ENCODE measurements at places on chromosomes 4 and X. TPM values are rescaled to one million over a fixed set of nuclear protein-coding genes. Genes with fewer than 3 reads are reported as not detected.

DNA sequence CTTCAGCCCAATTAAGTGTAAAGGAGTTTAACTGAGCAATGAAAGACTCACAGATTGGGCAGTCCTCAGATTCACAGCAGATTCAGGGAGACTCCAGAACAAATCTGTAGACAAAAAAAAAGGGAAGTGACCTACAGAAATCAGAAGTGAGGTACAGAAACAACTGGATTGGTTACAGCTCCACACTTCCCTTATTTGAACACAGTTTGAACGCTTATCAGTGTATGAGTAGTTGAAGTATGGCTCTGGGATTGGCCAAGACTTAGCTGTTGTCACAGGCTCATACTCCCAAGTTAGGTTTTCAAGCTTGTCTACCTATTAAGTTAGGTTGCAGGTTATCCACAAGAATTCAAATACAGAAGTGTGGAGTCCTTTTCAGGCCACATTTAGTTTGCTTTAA, 112.4 kb upstream of the ELOVL6 start:
- no peak overlapping the region for H3K4me3 ChIP-seq
- H3K27me3 ChIP-seq: no peaks in the 10 kb centered on the region
- H3K36me3 ChIP-seq: no peaks in the 10 kb centered on the region
- DNase-seq: no peak

- H3K27ac ChIP-seq: no peak overlapping the region
- H3K4me3 ChIP-seq: no peak overlapping the region
- H3K4me1 ChIP-seq: no peaks in the 10 kb centered on the region
- H3K36me3 ChIP-seq: no peaks in the 10 kb centered on the region
- no peaks in the 10 kb centered on the region for H3K27me3 ChIP-seq
Observed at GRCh38 chr4:62359441-62360155, 1159.5 kb downstream of the ADGRL3 start.

GRCh38 chr4:76563454-76564122, 128.6 kb downstream of the SHROOM3 start:
- H3K4me1 ChIP-seq: no peaks in the 10 kb centered on the region
- no peaks in the 10 kb centered on the region for H3K27me3 ChIP-seq
- no peaks in the 10 kb centered on the region for H3K36me3 ChIP-seq
- no peak for DNase-seq
- H3K27ac ChIP-seq: no peak overlapping the region

DNA sequence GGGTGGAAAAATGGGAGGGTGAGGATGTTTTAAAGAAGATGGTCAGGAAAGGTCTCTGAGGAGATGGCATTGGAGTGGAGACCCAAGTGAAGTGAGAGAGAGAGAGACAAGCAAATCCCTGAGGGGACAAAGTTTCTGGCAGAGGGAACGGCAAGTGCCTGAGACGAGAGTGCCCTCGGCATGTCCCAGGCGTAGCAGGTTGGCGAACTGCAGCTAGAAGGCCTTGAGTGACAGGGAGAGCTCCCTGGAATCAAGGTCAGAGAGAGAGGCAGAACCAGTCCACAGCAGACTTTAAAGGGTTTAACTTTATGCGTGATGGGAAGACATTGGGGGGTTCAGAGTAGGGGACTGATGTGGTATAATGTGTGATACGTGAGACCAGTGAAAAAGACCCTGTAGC, 150.2 kb upstream of the HAND2 start:
- no peaks in the 10 kb centered on the region for H3K4me1 ChIP-seq
- H3K4me3 ChIP-seq: no peak overlapping the region
- no peaks in the 10 kb centered on the region for H3K36me3 ChIP-seq

- H3K27me3 ChIP-seq: peaks cover 7% of the 10 kb centered on the region
- no peaks in the 10 kb centered on the region for H3K4me1 ChIP-seq
- H3K36me3 ChIP-seq: no peaks in the 10 kb centered on the region
- no peak overlapping the region for H3K27ac ChIP-seq
Observed at GRCh38 chr4:8699479-8700145, 107.0 kb downstream of the CPZ start.

DNA sequence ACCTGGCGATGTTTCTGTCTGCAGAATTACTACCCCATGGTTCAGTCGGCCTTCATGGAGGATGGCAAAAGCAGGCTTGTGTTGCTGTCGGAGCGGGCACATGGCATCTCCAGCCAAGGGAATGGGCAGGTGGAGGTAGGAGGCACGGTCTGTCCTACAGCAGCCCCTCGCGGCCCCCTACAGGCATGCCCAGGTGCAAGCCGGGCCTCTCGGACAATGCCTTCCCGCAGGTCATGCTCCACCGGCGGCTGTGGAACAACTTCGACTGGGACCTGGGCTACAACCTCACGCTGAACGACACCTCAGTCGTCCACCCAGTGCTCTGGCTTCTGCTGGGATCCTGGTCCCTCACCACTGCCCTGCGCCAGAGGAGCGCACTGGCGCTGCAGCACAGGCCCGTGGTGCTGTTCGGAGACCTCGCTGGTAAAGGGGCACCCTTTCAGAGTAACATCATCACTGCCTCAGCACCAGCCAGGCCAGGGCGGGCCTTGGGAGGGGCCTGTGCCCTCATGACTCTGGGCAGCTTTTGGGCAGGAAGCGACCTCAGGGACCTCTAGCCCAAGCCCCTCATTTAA, 29.5 kb upstream of the MRFAP1 start:
- no peaks in the 10 kb centered on the region for H3K27me3 ChIP-seq
- no peaks in the 10 kb centered on the region for H3K4me1 ChIP-seq
- DNase-seq: no peak
- H3K36me3 ChIP-seq: peaks cover 70% of the 10 kb centered on the region
- no peak overlapping the region for H3K4me3 ChIP-seq
- no peak overlapping the region for H3K27ac ChIP-seq

DNA sequence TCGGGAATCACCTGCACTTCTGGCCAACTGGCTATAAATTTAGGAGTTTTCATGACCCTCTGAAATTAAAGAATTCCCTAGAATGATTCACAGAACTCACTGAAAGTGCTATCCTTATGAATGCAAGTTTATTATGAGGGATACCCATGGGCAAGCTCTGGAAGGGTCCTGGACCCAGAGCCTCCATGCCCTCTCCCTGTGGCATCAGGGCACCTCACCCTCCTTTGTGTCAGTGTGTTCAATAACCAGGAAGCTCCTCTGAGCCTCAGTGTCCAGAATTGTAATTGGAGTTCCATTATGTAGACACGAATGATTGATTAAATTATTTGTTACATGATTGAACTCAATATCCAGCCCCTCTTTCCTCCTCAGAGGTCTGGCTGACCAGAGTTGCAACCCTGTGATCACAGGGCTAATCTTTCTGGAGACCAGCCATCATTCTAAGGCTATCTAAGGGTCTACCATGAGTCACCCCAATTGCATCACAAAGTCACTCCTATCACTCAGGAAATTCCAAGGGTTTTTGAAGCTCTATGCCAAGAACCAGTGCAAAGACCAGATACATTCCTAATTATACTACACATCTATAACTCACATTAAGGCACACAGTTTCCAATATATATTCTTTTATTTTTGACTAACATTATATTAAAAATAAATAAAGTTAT, 8.9 kb downstream of the ANXA3 start:
- no peaks in the 10 kb centered on the region for H3K36me3 ChIP-seq
- no peak for DNase-seq
- H3K4me1 ChIP-seq: no peaks in the 10 kb centered on the region
- no peak overlapping the region for H3K27ac ChIP-seq

GRCh38 chr4:37138019-37138653, 106.4 kb upstream of the NWD2 start:
- no peaks in the 10 kb centered on the region for H3K4me1 ChIP-seq
- H3K27ac ChIP-seq: no peak overlapping the region
- no peak overlapping the region for H3K4me3 ChIP-seq
- H3K36me3 ChIP-seq: no peaks in the 10 kb centered on the region

Gene ENPEP
- 5.0 TPM for total RNA-seq
